ENCODE measurements at places on chromosomes 11 and 22.

- DNase-seq, result no peak
These were observed 21.1 kb downstream of the MS4A6E start for GRCh38 chr11:60348116-60348515.

GRCh38 chr22:48783821-48784266 is 1043.8 kb downstream of the BRD1 start:
- DNase-seq, result no peak

DNA sequence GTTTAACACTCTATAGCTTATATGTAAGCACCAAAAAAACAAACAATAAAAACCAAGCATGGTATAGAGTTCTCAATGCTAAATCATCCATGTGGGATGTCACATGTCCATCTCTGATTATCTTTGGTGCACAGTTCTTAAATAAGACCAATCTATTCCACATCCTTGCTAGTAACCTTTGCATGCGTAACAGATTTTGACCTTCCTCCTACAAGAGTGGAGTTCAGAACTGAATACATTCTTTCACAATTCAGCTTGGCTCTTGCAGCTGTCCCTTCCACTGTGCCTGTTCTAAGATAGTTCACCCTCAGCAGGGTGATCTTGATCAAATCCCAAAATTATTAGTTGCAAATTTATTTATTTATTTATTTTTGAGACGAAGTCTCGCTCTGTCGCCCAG is 21.1 kb downstream of the PRR14L start:
- DNase-seq, result no peak

GRCh38 chr11:27291954-27292636 is 70.9 kb downstream of the CCDC34 start:
- DNase-seq, result peak; percentile 55

DNA sequence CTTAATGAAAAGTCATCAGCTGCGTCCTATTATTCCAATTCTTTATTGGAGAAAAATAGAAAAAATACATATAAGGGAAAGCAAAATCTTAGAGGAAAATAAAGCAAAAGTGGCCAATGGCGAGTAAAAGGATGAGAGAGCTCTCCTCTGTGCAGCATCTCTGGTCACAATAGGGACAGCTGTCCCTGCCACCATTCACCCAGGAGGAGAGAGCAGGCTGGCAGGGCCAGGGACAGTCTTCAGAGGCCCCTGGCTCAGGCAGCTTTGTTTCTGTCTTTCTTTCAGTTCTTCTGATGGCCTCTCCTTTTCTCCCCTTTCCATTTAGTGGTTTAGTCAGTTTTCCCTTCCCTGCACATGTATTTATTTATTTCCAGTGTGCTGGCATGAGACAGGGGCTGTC is 941.3 kb downstream of the NTM start:
- DNase-seq, result no peak

DNA sequence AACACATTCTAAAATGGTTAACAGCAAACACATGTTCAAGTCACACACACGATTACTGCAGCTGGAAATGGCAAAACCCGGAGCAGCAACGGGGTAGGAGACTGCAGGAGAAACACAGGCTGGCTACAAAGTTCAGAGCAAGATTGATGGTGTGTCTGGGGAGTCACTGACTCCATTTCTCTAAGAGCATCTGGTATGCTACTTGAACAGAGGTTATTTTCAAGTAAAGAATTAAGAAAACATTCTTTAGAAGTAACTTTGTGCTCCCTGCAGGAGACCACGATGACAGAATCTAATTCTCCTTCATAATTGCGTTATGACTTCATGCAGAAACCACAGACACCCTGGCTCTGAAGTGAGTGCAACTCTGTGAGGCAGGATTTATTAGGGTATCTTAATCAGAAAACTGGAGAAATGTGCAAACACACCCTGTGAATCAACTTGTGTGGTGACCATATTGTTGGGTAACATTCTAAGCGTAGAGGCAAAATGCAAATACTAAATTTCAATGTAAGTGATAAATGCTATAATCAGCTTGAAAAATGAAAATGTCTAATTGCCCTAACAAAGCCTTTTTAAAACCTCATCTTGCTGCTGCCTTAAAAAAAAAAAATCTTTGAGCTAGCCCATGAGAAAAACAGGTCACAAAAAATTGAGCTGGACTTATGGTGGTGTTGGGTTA is 303.0 kb downstream of the CADM1 start:
- DNase-seq, result peak; percentile 87

GRCh38 chr11:77411717-77412441 is 62.0 kb downstream of the PAK1 start:
- peak; percentile 95 for DNase-seq

DNA sequence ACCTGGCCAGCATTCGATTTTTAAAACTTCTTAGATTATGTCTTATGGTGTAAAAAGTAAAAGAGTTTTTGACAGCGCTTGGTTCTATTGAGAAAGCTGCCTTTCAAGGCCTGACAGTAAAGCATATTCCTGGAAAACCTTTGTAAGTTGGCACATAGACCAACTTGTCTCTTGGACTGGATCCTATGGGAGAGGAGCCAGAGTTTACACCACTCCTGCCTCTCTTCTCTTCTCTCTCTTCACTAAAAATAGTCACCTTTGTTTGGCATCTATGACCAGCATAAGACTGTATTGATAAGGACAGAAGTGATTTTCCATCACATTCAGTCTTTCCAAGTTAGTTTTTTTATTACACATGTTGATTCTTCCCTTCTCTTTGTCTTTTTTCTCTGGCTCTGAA is 33.7 kb downstream of the CSRP3 start:
- DNase-seq, result no peak

DNA sequence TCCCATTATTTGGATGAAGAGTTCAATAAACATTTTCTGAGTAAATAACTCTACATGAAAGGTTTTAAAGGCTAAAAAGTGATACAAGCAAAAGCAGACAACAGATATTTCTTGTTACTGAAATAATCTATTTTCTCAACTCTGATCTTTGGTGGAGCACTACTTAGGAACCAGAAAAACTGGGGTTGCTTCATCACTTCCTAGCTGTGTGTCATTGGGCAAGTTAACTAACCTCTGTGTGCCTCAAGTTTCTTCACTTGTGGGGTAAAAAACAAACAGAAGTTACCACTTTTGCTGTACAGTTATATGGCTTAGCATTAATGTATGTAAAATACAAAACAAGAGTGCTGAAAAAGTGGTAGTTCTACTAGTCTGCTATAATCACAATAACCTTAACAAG is 5.6 kb downstream of the MAPK1 start:
- DNase-seq, result peak; percentile 43

DNA sequence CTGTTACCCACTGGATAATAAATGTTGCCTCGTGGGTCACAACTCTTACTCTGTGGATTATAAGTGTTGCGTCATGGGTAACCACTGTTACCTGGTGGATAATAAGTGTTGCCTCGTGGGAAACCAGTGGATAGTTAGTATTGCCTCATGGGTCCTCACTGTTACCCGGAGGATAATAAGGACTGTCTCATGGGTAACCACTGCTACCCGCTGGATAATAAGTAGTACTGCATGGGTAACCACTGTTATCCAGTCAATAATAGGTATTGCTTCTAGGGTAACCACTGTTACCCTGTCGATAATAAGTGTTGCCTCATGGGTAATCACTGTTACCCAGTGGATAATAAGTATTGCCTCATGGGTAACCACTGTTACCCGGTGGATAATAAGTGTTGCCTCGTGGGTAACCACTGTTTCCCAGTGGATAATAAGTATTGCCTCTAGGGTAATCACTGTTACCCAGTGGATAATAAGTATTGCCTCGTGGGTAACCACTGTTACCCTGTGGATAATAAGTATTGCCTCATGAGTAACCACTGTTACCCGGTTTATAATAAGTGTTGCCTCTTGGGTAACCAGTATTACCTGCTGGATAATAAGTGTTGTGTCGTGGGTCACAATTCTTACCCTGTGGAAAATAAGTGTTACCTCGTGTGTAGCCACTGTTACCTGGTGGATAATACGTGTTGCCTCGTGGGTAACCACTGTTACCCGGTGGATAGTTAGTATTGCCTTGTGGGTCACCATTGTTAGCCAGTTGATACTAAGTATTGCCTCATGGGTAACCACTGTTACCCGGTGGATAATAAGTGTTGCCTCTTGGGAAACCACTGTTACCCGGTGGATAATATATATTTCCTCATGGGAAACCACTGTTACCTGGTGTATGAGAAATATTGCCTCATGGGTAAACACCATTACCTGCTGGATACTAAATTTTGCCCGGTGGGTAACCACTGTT is 15.7 kb upstream of the NXPE4 start:
- peak; percentile 50 for DNase-seq

- DNase-seq, result no peak
These were observed 4.1 kb downstream of the MIF start for GRCh38 chr22:23898006-23898974.

GRCh38 chr22:46352691-46353386 is 17.3 kb downstream of the TRMU start:
- no peak for DNase-seq

- peak; percentile 36 for DNase-seq
These were observed 14.9 kb upstream of the TSKU start for GRCh38 chr11:76768088-76768908.

GRCh38 chr22:45911601-45912271 is 65.2 kb downstream of the WNT7B start:
- DNase-seq, result peak; percentile 87

DNA sequence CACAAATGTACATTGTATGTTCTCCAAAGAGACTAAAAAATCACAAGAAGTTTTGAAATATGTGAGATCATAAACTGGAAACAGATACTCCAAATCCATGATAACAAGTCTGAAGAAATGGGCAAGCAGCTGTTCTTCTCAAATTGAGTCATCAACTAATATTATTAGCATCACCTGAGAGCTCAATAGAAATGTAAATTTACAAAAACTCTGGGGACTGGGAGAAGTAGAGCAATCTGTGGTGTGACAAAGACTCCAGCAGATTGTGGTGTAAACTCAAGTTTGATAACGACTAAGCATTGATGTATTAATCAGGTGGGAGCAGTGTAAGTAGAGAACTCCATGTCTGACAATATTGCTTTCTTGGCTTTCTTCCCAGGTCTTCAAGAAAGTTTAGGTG is 53.2 kb downstream of the GLYATL1 start:
- no peak for DNase-seq

DNA sequence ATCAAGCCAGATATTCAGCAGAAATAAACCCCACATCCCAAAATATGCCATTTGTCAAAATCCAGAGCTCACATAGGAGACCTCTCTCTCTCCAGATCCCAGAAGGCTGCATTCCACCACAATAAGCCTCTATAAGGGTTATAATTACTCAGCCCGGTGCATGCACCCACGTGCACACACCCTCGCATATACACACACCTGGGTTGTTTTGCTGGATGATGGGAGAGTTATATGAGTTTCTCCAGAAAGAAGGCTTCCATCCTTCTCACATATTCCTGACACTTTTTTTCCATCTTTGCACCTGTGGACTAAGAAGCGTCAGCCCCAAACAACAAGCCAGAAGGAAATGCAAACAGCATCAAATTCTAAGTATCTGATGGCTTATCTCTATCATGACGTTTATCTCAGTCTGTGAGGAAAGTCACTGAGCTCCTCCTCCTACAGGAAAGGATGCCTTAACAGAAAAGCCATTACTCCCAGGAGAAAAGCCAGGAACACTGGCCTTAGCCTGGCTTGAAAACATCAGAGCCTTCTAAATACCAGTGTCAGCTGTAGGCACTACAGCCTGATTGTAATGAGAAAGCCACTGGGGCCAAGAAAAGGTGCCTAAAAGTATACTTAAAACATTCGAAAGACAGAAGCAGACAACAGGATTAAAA is 253.2 kb downstream of the LARGE1 start:
- DNase-seq, result no peak

DNA sequence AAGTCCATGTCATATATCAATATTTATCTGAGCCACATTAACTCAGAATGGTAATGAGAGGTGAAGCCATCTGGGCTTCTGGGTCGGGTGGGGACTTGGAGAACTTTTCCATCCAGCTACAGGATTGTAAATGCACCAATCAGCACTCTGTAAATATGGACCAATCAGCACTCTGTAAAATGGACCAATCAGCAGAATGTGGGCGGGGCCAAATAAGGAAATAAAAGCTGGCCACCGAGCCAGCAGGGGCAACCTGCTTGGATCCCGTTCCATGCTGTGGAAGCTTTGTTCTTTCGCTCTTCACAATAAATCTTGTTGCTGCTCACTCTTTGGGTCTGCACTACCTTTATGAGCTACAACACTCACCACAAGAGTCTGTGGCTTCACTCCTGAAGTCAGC is 253.4 kb downstream of the JRKL start:
- DNase-seq, result no peak

GRCh38 chr22:31398231-31398630 is 1.2 kb upstream of the DRG1 start:
- no peak for DNase-seq

DNA sequence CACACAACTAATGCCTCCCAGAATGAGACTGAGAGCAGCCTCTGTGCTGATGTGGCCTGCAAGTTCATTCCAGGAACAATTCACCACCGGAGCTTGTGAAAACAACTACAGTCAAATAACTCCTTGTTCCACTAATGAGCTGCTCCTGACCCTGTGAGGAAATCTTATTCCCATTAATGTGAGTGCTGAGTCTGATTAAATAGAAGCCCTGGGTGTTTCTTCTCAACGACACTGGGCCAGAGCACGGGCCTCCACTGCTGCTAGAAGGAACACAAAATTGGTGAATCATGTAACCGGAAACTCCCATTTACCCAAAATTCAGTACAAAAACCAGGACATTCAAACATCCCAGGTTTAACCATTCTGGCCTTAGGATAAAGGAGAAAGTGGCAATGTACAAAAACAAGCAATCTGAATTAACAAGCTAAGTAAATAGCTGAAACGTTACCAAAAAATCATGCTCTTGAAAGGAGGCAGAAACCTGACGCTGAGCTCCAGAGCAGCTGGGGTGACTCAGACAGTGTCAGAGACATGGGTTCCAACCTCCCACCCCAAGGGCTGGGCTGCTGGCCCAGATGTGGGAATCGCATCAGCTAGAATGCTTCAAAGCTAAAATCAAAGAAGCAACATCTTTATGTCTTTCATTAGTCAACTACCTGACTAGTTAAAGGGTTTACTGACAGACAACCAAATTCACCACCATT is 26.7 kb downstream of the SERGEF start:
- DNase-seq, result peak; percentile 94

DNA sequence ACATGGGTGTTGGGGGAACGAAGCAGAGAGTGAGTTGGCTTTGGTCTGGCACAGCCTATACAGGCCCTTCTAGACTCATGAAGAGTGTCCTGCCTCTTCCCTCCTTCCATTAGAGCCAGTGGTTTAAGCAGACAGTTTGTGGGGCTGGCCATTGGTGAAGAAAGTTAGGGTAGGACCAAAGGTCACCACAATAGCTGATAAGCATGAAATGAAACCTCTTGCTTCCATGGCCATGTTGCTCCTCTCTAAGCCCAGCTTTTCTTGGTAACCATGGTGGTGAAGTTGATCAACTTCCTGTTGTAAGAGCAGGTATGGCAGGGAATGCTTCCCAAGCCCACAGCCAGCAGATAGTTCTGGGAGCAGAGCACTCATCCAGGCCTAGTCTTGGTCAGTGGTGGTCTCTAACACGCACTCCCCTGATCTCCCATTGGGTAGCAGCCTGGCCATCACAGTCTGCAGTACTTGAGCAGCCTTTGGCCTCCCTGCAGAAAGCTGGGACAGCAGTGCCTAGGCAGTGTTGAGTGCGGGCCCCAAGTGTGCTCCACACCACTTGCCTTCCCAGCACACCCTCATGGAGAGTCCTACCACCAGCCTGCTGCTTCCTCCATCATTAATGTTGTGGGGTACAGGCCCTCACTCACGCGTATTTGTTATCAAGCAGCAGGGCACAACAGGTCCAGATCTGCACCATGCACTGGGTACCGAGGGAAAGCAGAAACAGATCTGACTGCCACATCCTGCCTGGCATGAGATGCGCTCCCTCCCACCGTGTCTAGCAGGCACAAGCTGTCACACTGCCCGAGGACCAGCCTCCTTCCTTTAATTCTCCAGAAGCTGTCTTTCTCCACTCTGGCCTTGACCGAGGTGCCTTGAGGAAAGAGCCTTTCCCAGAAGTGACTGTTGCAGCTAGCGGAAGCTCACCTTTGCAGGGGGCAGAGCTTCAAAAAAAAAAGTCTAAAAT is 65.8 kb upstream of the SUSD2 start:
- no peak for DNase-seq
